Central memory CD4-positive, alpha-beta T cell (primary cell): ENCODE measurements at places on chromosomes 6 and 20.

GRCh38 chr20:46705378-46705729, 4.1 kb upstream of the SLC2A10 start:
- no peak for DNase-seq

GRCh38 chr20:19317237-19318069, 105.0 kb downstream of the SLC24A3 start:
- no peak for DNase-seq

- no peak for DNase-seq
These were observed 161.2 kb upstream of the ECI2 start for GRCh38 chr6:4296552-4296951.

DNA sequence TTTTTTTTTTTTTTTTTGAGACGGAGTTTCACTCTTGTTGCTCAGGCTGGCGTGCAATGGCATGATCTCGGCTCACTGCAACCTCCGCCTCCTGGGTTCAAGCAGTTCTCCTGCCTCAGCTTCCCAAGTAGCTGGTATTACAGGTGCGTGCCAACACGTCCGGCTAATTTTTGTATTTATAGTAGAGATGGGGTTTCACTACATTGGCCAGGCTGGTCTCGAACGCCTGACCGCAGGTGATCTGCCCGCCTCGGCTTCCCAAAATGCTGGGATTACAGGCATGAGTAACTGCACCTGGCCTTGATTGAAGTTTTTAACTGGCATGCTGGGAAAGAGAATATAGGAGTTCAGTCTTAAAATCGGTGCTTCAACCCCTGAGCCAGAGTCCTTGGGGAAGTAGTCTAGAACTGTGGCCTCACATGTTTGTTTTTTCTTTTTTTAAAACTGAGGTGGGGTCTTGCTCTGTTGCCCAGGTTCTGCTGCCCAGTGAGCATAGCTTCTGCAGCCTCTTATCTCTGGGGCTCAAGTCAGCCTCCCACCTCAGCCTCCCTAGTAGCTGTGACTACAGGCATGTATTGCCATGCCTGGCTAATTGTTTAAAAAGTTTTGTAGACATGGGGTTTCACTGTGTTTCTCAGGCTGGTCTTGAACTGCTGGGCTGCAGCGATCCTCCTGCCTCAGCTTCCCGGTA, 3.3 kb downstream of the CBFA2T2 start:
- DNase-seq = no peak

DNA sequence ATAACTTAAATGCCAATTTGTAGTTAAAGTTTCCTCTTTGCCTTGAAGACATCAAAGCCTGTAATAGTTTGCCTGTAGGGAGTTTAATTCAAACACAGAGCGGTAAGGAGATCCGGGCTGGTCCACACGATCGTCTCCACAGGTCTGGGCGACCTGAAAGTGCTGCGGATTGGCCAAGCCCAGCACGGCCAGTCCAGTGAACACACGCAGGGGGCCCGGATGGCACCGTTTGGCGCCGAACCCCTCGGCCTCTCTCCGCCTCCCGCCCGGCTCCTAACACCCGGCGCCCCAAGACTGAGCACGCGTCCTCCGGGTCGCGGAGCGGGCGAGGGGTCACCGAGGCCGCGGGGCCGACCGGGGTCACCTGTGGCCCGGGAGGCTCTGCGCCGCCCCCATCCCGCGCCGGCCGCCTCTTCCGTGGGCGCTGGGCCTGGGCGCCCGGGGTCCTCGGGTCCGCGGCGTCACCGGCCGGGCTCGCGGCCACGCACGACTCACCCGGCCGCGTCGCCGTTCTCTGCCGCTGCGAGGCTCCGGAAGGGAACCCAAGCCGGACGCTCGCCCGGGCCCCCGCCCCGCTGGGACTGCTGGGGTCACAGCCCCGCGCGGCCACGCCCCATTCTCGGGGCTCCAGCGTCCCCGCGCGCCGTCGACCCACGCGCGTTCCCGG, 481 bp downstream of the SERPINB6 start:
- DNase-seq = peak; percentile 17

DNA sequence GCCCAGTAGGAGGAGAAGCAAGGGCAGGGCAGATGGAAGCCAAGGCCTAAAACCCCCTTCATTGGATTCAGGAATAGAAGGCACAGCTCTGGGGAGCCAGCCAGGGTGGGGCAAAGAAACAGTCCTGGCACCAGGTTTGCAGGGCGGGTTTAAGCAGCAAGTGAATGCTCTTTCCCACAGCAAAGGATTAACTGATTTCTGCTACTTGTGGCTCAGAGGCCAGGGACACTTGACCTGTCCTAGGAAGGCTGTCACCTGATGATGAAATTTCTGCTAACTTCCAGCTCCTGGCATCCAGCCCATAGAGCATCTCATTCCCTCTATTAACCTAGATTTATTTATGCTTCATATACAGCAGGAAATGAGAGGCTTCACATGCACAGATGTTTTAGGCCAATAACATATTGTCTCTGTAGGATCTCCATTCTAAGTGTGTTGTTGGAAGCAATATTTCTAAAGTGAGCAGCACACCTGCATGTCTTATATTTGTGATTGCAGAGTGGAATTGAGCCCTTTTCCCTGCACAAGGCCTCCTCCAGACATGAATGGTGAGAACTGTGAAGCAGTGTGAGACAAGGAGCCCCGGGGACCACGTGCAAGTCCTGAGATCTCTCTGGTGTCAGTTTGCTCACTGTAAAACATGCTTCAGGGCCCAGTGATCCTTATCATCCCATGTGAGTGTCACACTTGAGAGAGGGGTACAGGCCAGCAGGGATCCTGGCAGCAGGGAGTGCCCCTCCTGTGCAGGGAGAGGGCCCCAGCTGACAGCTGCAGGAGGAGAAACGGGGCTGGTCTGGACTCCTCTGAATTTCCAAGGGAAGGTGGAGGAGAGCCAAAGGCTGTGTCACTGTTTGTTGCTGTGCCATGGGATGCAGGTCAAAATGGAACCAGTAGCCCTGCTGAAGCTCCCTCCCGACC, 41.1 kb upstream of the CST5 start:
- no peak for DNase-seq

- DNase-seq = no peak
These were observed 208.6 kb upstream of the MCHR2 start for GRCh38 chr6:100202417-100203194.

DNA sequence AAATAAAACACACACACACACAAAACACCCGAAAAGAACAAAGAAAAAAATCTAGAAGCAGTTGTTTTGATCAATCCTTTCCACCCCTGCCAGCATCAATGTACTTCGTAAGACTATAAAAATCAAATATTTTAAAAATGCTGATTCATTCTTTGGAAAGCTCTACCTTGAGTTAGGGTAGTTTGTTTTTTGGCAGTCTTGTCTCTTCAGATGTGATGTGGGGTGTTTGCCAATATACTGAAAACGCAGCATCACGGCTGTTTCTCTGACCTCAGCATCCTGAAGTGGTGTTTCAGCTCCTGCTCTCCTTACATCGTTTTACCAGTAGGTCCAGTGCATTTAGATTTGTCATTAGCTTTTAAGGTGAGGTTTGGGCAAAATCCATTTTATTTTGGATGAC, 526.0 kb downstream of the UTRN start:
- DNase-seq = no peak

DNA sequence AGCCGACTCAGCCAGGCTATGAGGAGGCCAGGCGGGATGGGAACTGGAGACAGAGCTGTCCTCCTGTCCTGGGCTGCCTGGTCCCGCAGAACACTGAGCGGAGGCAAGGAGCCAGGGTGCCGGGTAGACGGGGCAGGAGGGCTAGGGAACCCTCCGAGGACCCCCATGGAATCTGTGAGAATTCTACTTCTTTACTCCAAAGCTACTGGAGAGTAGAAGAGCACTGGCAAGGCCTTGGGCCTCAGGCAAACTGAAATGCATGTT, 14.9 kb downstream of the DACT2 start:
- no peak for DNase-seq

GRCh38 chr20:50121858-50122271, 8.9 kb upstream of the UBE2V1 start:
- DNase-seq = no peak

- DNase-seq = no peak
These were observed 228.1 kb downstream of the PRL start for GRCh38 chr6:22068561-22069305.

- DNase-seq = no peak
These were observed 66.9 kb upstream of the KCNK16 start for GRCh38 chr6:39389484-39389767.

- DNase-seq = no peak
These were observed 3.8 kb upstream of the DYNLRB1 start for GRCh38 chr20:34512266-34512954.

- DNase-seq = no peak
These were observed 10.9 kb downstream of the PMEPA1 start for GRCh38 chr20:57698867-57699275.

DNA sequence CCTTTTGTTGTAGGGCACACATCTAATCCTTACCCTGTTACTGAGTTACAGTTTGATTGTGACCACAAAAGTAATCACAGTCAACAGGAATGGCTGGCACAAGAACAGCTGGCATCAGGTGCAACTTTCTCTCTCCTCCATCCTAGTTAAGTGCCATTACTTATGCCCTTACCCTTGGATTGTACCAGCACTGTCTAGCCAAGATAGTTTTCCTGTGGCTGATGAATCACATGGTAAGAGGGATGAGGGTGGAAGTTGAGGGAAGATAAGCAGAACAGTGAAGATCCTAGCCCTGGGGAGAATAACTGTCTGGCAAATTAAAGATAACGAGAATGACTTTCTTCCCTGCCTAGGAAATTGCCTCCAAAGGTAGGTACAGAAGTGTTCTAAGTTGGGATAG, 42.0 kb downstream of the RNF217 start:
- no peak for DNase-seq

- no peak for DNase-seq
These were observed at the start of gene PKIG for GRCh38 chr20:44582311-44583025. Gene PKIG (plus strand): TSS chr20:44582579. CDS start chr20:44614557, 31,978 bp downstream.

DNA sequence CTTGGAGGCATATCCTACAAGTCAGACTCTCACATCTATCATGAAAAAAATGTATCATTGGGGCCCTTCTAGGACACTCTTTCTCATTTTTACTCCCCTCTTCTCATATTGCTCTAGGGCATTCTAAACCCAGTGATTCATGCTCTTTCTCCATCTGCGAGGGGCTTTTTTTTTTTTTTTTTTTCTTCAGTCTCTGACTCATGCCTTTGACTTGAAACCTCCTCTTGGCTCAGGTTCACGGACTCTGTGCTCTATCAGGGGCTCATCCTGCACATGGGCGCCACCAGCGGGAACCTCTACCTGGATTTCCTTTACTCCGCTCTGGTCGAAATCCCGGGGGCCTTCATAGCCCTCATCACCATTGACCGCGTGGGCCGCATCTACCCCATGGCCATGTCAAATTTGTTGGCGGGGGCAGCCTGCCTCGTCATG, 17.8 kb downstream of the SLC22A1 start:
- no peak for DNase-seq

DNA sequence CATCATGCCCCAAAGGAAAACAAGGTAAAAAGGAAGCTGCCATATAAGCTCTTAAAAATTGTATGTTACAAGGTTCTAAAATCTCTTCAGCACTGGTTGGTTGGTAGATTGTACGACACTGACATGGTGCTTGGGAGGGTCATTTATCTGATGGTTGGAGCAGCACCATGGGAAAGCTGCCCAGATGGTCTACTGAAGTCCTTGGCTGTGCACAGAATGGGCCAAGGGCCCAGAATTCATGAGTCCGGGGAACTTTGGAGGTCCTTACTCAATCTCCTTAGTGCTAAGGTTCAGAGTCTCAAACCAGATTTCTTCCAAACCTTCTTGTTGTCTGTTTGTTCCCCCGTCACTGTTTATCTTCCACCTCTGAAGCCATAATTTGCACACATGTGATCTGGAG, 314.4 kb downstream of the ESR1 start:
- DNase-seq = no peak

DNA sequence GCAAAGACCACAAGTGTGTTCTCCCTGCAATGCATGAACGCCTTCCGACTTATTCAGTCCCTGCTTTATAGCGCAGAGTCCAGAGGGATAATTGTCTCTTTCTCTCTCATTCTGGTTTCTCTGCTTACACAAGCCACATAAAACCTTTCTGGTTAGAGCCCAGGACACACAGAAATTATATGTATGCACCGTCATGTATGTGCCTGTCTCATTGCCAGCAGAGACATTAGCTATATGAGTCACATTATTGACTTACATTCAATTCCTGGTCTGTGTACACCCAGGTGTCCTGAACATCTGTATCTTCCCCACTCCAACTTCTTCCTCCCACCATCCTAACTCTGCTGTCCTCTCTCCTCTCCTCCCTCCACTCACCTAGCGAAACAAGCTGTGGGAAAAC, 44.0 kb downstream of the LRFN2 start:
- no peak for DNase-seq

DNA sequence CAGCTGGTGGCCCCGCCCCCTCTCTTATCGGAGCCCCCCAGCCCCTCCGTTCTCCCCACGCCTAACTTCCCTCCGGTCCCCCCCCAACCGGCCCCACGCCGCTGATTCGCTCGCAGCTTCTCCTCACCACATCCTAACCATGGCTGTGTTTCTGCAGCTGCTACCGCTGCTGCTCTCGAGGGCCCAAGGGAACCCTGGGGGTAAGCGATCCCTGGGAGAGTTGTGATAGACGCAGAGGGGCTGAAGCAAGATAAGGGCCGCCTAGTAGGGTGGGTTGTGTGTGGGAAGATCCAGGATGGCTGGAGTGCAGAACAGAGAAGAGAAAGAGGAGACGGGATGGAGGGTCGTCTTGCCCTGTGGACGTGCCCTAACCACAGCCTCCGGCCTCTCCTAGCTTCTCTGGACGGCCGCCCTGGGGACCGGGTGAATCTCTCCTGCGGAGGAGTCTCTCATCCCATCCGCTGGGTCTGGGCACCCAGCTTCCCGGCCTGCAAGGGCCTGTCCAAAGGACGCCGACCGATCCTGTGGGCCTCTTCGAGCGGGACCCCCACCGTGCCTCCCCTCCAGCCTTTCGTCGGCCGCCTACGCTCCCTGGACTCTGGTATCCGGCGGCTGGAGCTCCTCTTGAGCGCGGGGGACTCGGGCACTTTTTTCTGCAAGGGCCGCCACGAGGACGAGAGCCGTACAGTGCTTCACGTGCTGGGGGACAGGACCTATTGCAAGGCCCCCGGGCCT, at the start of gene MPIG6B:
MPIG6B (plus strand) TSS at position 129 of the 735 bp plus-strand sequence; CDS start at position 140, 11 bp downstream.
- DNase-seq = no peak
